ENCODE measurements at places on chromosomes 13 and 19.

DNA sequence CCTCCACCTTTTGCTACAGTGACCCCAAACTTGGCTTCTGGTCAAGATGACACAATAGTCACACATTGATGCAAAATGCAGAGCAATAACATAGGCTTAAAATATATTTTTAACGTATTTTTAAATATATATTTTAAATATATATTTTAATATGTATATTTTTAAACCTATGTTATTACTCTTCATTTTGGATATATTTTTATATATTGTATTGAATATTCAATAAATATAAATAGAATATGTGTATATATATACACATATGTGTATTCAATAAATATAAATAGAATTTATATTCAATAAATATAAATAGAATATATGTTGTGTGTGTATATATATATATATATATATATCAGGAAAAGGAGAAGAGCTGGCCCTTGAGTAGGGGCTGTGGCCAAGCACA is 115.6 kb downstream of the POU4F1 start:
- no peak for DNase-seq

DNA sequence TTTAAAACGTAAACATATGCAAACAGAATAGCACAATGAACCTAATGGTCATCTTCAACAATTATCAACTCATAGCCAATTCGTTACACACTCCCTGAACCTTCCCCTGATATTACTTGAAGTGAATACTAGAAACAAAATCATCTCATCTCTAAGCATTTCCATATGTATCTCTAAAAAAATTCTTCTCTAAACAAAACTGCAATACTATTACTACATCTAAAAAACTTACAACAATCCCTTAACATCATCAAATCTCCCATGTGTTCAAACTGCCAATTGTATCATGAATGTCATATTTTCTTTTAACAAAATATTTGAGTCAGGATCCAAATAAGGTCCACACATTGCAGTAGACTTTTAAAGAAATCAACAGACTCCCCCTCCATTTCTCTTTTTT is 61.4 kb downstream of the FRY start:
- peak; percentile 2 for DNase-seq

- no peak for DNase-seq
These were observed 24.2 kb downstream of the SERP2 start for GRCh38 chr13:44397766-44398223.

- DNase-seq: peak; percentile 47
These were observed at the start of gene PPFIA3 for GRCh38 chr19:49119411-49120324. PPFIA3 (plus strand) TSS chr19:49119544; CDS start chr19:49127874, 8,330 bp downstream.

GRCh38 chr19:41646589-41647204 is 19.8 kb upstream of the CEACAM4 start:
- no peak for DNase-seq

GRCh38 chr13:53100394-53101063 is 71.9 kb downstream of the OLFM4 start:
- DNase-seq: no peak

DNA sequence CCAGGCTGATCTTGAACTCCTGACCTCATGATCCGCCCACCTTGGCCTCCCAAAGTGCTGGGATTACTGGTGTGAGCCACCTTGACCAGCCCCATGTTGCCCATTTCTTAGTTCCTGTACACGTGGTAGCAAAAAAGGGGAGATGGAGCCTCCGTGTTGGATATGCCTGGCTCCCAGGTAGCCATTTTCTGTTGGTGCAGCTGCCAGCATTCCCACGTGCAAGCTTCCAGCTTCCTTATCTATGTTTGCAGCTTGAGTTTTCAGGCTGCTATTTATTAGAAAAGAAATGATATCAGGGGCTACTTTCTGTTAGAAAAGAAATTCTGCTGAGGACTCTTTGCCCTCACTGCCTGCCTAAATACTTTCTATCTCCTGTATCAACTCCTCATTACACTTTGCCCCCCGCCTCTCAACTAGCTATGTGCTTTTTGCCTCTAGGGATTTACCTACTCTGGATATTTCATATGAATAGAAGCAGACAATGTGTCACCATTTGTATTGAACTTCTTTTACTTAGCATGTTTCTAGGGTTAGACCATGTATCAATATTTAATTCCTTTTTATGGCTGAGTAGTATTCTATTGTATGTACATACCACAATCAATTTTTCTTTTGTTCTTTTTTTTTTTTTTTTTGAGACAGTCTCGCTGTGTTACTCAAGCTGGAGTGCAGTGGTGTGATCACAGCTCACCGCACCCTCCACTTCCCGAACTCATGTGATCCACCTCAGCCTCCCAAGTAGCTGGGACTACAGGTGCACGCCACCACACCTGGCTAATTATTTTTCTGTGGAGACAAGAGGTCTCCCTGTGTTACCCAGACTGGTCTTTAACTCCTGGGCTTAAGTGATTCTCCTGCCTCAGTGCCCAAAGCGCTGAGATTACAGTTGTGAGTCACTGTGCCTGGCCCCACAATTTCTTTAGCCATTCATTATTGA is 3.4 kb upstream of the TMED1 start:
- no peak for DNase-seq

GRCh38 chr19:45641274-45642105 is 2.3 kb upstream of the EML2 start:
- peak; percentile 45 for DNase-seq

DNA sequence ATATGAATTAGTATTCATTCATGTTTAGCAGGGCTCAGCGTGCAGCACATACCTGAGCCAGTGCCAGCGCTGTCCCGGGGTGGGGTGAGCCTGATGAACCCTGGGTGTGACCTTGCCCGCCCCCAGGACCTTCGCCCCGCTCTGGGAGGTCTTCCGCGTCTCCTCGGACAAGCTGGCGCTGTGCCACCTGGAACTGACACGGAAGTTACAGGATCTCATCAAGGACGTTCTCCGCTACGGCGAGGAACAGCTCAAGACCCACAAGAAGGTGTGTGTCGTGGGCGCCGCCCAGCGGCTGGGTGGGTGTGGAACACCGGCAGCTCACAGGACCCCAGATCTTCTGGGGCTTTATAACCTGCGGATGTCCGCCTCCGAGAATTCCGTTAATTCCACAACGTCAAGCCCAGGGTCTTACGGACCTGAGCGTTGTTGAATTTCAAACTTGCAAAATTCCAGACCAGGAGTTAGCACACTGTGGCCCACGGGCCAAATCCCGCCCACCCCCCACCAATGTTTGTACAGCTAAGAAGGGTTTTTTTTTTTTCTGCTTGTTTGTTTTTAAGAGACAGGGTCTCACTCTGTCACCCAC is 15.4 kb downstream of the FCHO1 start:
- peak; percentile 66 for DNase-seq

DNA sequence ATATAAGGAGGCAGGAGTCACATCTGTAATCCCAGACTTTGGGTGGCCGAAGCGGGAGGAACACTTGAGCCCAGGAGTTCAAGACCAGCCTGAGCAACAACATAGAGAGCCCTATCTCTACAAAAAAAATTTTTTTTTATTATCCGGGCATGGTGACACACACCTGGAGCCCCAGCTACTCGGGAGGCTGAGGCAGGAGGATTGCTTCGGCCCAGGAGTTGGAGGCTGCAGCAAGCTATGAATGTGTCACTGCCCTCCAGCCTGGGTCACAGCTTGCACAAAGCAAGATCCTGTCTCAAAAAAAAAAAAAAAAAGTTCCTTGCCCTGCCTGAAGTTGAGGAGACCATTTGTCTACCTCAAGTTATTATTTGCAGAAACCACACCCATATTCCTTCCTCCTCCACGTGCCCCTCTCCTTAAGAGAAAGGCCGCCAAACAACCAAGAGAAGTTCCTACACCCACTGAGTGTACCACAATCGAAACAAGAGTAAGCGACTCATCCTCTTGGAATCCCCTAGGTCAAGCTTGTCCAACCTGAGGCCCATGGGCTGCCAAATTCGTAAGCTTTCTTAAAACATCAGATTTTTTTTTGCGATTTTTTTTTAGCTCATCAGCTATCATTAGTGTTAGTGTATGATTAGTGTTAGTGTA is 2.2 kb downstream of the ABCC4 start:
- peak; percentile 45 for DNase-seq

DNA sequence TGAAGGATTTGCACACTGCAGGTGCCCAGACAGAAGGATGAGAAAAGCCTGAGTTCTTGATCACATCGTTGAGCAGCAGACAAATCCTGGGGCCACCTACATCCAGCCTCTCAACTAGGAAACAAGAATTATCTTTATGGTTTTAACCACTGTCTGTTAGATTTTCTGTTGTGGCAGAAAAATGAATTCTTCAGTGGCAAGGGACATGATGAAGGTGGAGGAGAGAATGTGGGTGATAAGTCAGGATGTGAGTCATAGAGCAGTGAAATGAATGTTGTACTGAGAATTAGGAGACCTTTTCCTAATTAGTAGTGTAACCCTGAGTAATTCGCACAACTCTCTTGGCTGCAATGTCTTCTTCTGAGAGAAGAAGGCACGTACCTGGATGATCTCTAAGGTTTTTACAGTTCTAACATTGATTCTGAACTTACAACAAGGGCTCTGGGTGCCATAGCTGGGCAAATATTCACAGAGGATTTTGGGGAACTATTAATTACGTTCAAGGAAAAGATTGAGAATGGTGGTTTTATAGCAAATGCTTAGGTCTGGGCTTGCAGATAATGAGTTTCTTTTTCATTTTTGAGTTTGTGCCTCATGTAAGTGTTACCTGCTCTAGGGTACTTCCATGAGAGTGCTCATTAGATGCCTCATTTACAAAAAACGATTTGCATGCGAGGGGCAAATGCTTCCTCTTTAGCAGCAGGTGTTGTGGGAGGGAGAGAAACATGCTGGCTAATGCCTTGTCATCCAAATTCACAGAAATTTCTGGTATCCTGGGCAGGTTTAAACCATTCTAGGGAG is 111.0 kb upstream of the KL start:
- DNase-seq: no peak

DNA sequence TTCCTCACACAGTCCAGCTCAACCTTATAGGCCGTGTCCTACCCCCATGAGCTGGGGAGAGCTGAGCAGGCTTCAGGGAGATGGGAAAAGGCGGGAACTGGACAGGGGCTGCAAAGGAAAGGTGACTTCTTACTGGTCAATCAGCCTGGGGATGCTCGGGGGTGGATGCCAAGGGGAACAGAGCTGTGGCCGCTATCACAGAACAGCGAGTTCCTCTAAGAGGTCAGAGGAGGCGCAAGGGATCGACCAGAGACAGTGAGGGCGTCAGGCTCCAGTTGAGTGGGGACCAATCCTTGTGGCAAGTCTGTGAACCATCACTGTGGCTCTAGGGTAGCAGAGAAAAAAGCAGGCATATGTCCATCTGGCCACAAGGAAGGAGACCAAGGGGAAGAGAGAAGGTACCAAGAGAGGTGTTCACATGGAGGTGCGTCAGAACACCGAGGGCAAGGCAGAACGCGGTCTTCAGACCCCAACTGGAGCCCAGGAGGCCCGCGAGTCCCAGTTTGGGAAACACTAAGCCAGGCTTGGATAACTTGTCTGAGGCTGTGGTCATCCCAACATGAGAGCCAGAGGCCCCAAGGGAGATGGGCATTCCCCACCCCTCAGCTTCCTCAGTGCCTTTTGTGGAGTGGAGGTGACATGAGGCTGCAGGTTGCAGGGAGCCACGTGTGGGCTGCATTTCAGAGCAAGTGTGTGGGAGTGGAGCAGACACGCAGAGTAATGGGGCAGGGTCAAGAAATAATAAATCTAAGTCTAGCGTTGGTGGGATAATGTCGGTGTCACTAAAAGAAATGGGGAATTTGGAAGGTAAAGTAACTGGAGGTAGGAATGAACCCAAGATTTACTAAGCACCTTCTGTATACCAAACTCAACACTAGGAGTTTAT is 3.9 kb downstream of the F10 start:
- DNase-seq: no peak

DNA sequence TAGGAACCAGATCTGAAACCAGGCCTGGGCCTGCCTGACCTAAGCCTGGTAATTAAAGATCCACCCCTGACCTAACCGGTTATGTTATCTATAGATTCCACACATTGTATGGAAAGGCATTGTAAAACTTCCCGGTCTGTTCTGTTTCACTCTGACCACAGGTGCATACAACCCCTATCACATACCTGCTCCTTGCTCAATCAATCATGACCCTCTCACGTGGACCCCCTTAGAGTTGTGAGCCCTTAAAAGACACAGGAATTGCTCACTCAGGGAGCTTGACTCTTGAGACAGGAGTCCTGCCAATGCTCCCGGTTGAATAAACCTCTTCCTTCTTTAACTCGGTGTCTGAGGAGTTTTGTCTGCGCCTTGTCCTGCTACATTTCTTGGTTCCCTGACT is 27.3 kb upstream of the ZNF562 start:
- DNase-seq: no peak

DNA sequence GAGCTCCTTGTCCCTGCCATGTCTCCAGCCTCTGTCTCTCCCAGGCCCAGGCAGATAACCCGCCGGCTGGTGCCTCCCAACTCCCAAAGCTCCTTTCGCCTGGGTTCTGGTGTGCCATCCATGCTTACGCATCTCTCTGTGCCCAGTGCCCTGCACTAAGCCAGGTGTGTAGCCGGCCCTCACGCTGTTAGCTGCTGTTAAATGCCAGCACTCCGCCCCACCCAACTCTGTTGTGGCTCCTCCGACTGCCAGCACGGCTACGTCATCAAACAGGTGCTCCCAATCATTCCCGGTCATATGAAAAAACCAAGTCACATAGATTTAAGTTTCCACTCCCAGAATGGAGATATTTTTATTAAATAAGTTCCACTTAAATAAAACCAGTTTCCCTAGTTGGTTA is 7.0 kb upstream of the HSPH1 start:
- no peak for DNase-seq

- no peak for DNase-seq
These were observed 8.6 kb downstream of the LYL1 start for GRCh38 chr19:13094106-13094504.

DNA sequence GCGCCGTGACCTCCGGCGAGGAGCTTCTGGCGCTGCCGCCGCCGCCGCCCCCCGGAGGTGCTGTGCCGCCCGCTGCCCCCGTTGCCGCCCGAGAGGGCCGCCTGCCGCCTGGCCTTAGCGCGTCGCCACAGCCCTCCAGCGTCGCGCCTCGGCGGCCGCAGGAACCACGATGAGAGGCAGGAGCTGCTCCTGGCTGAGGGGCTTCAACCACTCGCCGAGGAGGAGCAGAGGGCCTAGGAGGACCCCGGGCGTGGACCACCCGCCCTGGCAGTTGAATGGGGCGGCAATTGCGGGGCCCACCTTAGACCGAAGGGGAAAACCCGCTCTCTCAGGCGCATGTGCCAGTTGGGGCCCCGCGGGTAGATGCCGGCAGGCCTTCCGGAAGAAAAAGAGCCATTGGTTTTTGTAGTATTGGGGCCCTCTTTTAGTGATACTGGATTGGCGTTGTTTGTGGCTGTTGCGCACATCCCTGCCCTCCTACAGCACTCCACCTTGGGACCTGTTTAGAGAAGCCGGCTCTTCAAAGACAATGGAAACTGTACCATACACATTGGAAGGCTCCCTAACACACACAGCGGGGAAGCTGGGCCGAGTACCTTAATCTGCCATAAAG is 4.8 kb downstream of the PDX1 start:
- no peak for DNase-seq

GRCh38 chr13:24233351-24233901 is 72.9 kb downstream of the SPATA13 start:
- DNase-seq: peak; percentile 26

DNA sequence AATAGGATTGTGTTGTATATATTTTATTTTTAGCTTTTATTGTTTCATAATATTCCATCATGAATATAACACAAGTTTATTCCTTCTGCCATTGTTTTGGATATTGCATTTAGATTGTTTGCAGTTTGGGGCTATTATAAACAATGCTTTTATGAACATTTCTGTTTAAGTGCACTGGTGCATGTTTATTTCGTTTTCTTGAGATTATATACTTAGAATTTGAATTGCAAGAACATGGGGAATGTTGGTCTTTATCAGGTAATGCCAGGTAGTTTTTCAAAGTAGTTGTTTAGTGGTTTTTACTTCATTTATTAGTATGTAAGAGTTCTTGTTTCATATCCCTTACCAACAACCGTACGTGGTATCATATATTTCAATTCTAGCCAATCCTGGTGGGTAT is 4.3 kb downstream of the LSM14A start:
- DNase-seq: no peak

Data from fibroblast of gingiva (primary cell).